Spinal cord (tissue), 10 donors: ENCODE measurements at places on chromosomes 7 and 10.

- no peak overlapping the region for H3K4me3 ChIP-seq
- H3K27ac ChIP-seq, result no peak overlapping the region
- DNase-seq, result no peak
- H3K36me3 ChIP-seq, result no peaks in the 10 kb centered on the region
- H3K27me3 ChIP-seq, result no peaks in the 10 kb centered on the region
- no peaks in the 10 kb centered on the region for H3K4me1 ChIP-seq
These were observed 568.8 kb downstream of the POM121L12 start for GRCh38 chr7:53604201-53604600.

DNA sequence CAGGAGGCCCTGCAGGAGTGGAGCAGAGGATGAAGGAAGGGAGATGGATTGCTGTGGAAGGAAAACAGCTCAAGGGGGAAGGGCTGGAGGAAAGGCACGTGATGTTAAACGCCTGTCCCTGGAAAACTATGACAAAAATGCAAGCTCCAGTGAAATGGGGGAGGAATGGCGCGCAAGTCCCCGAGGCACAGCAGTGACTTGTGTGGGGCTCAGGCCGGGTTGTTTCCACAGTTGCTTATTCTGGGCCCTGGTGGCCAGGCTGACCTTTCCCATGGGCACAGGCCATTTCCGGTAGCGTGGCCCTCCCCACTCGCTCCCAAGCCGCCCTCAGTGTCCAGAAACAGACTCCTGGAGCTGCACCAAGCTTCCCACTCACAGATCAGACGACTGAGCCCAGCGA, 68.1 kb upstream of the PDGFA start:
- H3K27me3 ChIP-seq, result no peaks in the 10 kb centered on the region
- H3K36me3 ChIP-seq, result peaks cover 89% of the 10 kb centered on the region
- H3K27ac ChIP-seq, result peak overlapping the region; percentile 73
- H3K4me3 ChIP-seq, result no peak overlapping the region
- no peak for DNase-seq

- peak overlapping the region; percentile 85 for H3K4me3 ChIP-seq
- peak overlapping the region; percentile 86 for H3K27ac ChIP-seq
- H3K36me3 ChIP-seq, result peaks cover 3% of the 10 kb centered on the region
These were observed 663 bp downstream of the HERPUD2 start for GRCh38 chr7:35694161-35694783.

GRCh38 chr10:124379609-124380193, 39.0 kb downstream of the OAT start:
- no peaks in the 10 kb centered on the region for H3K36me3 ChIP-seq
- no peak overlapping the region for H3K27ac ChIP-seq
- peaks cover 9% of the 10 kb centered on the region for H3K27me3 ChIP-seq
- no peak overlapping the region for H3K4me3 ChIP-seq
- peaks cover 25% of the 10 kb centered on the region for H3K4me1 ChIP-seq

- peaks cover 10% of the 10 kb centered on the region for H3K4me1 ChIP-seq
- no peak overlapping the region for H3K27ac ChIP-seq
- peaks cover 34% of the 10 kb centered on the region for H3K27me3 ChIP-seq
- no peak for DNase-seq
These were observed 6.6 kb upstream of the OGDHL start for GRCh38 chr10:49768731-49769130.

DNA sequence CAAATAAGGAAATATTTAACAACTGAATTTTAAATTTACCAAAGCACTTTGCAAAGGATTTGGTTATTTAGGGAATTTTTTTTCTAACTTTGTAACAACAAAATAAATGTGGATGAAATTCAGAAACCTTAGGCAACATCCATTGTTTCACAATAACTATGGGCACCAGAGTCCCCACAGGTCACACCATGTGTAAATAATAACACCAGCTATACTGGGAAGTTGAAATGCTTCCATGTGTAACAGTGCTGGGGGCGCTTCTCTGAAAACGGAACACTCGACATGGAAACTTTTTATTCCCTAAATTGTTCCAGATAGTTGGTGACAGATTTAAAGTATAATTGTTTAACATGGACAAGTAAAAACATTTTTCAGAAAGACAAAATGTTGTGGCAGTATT, 818.6 kb downstream of the TNS3 start:
- no peak overlapping the region for H3K4me3 ChIP-seq
- H3K27me3 ChIP-seq, result no peaks in the 10 kb centered on the region
- no peaks in the 10 kb centered on the region for H3K4me1 ChIP-seq
- H3K27ac ChIP-seq, result no peak overlapping the region
- no peak for DNase-seq

DNA sequence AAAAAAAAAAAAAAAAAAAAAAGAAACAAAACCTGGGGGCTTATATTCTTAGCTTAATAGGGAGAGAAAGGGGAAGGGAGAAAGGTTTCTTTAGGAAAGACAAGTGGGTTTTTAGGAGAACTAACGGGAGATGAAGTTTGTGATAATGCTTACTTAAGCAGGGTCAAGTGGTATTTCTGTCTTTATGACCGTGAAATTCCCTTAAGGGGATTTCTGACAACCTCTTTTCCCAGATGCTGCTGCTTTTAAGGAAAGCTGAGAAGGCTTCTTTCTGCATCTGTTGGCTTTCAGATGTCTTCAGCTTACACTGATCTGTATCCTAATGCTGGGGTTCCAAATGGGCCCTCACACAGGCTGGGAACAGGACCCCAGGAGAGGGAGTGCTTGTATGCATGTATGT, 42.6 kb downstream of the ADAMTS14 start:
- peak; percentile 9 for DNase-seq
- H3K4me1 ChIP-seq, result peaks cover 6% of the 10 kb centered on the region
- H3K27me3 ChIP-seq, result no peaks in the 10 kb centered on the region
- no peak overlapping the region for H3K27ac ChIP-seq
- H3K4me3 ChIP-seq, result no peak overlapping the region

GRCh38 chr7:129367349-129367699, 66.9 kb upstream of the STRIP2 start:
- DNase-seq, result no peak
- peak overlapping the region; percentile 52 for H3K27ac ChIP-seq
- H3K4me3 ChIP-seq, result no peak overlapping the region
- H3K4me1 ChIP-seq, result peaks cover 12% of the 10 kb centered on the region

- H3K27me3 ChIP-seq, result no peaks in the 10 kb centered on the region
- no peak overlapping the region for H3K4me3 ChIP-seq
- DNase-seq, result no peak
- H3K4me1 ChIP-seq, result peaks cover 6% of the 10 kb centered on the region
- H3K36me3 ChIP-seq, result no peaks in the 10 kb centered on the region
- H3K27ac ChIP-seq, result no peak overlapping the region
These were observed 22.7 kb downstream of the HECW1 start for GRCh38 chr7:43135129-43135528.

GRCh38 chr7:123355576-123356190, 155.9 kb upstream of the SLC13A1 start:
- H3K4me3 ChIP-seq, result no peak overlapping the region
- H3K36me3 ChIP-seq, result no peaks in the 10 kb centered on the region
- no peaks in the 10 kb centered on the region for H3K27me3 ChIP-seq
- DNase-seq, result no peak
- H3K4me1 ChIP-seq, result no peaks in the 10 kb centered on the region
